ENCODE measurements at places on chromosomes 5 and 9. TPM values are rescaled to one million over a fixed set of nuclear protein-coding genes. Genes with fewer than 3 reads are reported as not detected.

DNA sequence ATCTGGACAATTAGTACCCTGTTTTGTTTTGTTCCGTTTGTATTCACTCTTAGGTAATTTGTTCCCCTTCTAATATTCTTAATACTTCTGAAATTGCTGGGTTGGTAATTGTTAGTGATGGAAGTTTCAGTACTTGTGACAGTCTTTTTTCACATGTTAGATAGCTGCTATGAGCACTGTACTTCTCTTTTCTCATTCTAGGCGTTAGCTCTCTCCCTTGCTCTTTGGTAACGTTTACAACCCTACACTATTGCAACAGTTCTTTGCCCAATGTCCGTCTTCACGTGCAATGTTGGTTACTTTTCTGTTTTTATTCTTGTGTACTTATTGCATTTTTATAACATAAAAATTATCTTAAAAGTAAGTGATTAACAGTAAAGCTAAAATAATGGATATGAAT is 1509.0 kb downstream of the MAT2B start:
- H3K27me3 ChIP-seq, result no peaks in the 10 kb centered on the region
- DNase-seq, result no peak
- H3K27ac ChIP-seq, result no peak overlapping the region
- no peaks in the 10 kb centered on the region for H3K4me1 ChIP-seq

The STK10 gene
- total RNA-seq, result 28.9 TPM

GRCh38 chr5:55363856-55364255 is 56.1 kb downstream of the MTREX start:
- H3K36me3 ChIP-seq, result peaks cover 38% of the 10 kb centered on the region
- H3K4me3 ChIP-seq, result no peak overlapping the region
- no peaks in the 10 kb centered on the region for H3K27me3 ChIP-seq
- H3K4me1 ChIP-seq, result peaks cover 7% of the 10 kb centered on the region
- H3K27ac ChIP-seq, result no peak overlapping the region

DNA sequence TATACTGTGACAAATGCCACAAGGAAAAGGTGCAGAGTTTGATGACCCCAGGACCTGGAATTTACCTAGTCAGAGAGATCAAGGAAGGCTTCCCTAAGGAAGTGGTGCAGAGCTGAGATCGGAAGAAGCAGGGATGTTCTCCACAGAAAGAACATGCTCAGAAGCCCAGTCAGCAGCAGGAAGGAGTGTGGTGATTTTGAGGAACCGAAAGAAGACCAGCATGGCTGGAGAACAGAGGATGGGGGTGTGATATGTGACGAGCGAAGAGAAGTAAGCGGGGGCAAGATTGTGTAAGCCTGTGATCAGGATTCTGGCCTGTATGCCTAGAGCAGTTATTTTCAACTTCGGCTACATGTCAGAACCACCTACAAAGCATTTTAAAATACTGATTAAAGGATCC is 18.7 kb upstream of the PIK3R1 start:
- no peak overlapping the region for H3K4me3 ChIP-seq
- H3K27ac ChIP-seq, result no peak overlapping the region
- no peaks in the 10 kb centered on the region for H3K4me1 ChIP-seq
- DNase-seq, result no peak

The SHOC1 gene
- not detected for total RNA-seq
